ENCODE measurements at places on chromosomes 13 and 19. TPM values are rescaled to one million over a fixed set of nuclear protein-coding genes. Genes with fewer than 3 reads are reported as not detected.

The BEST2 gene
- total RNA-seq = not detected

The EDDM13 gene
- 1.7 TPM for total RNA-seq

- no peak for DNase-seq
Measured at GRCh38 chr19:43570174-43570791, 5.0 kb downstream of the XRCC1 start.

DNA sequence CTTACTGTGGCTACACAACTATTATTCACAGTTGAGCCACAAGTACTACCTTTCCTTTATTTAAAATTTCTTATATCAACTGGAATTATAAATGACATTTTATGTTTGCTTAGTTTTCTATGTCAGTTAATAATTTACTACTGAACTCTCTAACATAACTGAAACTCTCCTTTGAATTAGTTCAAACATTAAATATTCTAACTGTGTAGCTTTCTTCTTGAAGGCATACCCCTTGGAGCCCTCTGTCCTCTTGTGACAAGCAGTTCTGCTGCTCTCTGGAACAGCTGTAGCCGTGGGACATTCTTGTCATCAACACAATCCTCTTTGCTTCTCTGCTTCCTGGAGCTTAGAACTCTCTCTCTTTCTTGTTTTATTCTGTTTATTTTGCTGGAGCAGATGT lies 244.8 kb downstream of the NHLRC3 start:
- no peak for DNase-seq

- no peak for DNase-seq
Measured at GRCh38 chr13:35379663-35380062, 96.8 kb downstream of the MAB21L1 start.

DNA sequence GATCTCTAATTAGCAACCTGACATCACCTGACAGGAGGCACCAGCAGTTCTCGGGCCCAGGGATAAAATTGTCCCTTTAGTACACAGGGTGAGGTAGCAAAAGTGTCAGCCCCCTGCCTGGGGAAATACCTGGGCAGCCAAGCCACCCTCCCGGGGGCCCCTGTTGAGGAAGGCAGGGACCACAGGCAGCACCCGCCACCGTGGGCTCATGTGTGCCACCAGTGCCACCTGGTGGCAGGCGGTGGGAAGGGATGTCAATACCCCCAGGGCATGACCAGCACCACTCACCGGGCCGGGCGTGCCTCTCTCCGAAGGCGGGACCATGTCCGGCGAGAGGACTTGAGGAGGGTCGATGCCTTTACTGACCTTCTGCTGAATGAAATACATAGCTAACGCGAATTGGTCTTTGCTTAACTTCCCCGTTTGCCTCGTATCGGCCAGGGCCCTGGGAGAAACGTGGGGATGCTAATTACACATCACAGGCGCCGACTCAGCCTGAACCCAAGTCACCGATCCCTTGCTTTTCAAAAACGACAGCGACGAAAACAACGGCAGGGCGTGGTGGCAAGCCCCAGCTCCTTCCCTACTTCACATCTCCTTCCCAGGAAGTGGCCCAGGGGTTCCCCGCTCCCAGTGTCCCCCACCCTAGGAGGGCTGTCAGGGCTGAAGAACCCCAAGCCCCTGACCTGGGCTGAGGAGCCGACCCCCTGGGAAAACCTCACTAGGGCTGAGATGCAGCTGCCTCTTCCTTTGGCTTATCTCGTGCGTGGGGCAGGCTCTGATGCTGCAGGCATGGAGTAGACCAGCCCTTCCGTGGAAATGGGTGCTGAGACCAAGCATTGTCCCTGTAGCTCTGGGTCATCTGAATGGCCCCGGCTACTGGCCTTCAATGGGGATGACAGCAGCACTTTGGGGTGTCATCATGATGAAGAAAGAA lies 53.8 kb downstream of the EPS15L1 start:
- DNase-seq = peak; percentile 79

DNA sequence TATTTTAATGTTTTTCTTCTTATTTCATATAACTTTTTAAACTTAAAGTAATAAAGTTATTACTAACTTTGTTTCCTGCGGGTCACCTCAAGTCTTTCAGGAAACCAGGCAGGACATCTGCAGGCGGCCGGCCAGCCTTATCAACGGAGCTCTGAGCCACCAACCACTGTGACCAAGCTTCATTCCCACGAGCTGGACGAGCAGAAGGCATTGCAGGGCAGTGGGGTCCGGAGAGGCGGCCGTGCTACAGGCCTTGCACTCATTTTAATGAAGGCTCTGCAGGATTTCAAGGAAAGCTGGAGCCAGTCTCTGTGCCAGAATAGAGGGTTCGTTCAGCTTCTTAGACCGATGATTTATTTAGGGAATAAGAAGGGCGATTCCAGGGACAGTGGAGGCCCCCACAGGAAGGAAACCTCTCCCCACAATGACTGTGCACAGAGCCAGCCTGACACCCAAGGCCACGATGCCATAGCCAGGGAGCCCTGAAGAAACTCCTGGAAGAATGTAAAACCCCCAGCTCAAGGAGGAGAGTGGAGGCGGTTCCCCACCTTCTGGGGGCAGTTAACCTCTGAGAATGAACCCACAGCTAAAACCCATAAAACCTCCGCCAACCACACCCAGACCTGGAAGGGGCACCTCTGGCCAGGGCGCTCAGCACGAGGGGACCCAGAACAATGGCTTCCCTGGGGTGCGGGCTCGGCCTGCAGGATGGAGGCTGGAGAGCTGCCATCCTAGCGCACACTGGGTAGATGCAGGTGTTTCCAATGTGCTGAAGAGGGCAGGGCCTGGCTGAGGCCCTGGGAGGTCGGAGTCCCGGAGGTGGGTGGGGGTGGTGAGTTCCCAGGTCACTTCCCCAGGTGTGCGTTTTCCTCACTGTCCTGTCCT lies 75.0 kb downstream of the RASA3 start:
- DNase-seq = no peak

DNA sequence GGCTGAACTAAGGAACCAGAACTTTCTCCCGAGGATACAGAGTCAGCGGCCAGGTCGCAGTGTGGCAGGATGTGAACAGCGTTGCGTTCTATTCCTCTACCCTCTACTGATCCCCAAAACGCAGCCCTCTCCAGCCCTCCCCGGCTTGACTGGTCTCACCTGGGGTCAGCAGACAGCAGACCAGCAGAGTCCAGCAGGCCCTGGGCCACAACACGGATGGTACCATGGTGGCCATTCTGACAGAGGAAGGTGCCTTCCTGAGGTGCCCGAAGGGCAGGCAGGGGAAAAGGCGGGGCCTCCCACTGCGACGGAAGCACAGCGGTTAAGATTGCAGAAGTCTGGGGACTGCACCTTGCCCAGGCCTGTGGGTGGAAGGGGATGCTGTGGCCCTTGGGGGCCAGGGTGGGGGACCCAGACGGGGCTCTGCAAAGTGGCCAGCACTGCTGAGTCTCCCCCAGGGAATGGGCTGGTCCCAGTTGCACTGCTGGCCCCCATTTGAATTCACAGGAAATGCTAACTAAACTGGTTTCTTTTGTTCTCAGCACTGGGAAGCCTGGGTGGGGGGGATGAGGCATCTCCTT lies at the start of gene ICAM3:
Gene ICAM3, minus strand, starts transcription at position 245 of the 581 bp plus-strand sequence. Its CDS starts 10 bp downstream, at position 235.
- DNase-seq = peak; percentile 79

DNA sequence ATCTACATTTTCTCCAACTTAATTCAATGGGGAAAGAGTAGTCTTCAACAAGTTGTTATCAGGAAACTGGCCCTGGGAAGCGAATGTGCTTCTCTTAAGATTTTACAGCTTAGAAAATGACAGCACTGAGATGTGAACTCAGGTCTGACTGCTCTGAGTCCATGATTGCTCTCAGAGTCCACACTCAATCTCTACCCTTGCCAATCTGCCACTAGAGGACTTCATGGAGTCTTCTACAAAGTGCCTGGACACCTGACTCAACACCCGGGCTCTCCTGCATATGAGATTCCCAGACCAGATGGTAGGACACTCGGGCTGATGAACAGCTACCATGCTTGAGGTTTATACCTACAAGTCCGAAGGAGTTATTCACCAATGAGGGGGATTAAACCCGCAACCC lies 74.8 kb downstream of the ABCC4 start:
- no peak for DNase-seq
